ENCODE measurements at places on chromosomes 16 and 17. TPM values are rescaled to one million over a fixed set of nuclear protein-coding genes. Genes with fewer than 3 reads are reported as not detected.
A peak's percentile ranks its signal among the peaks of the same experiment; 100 is the strongest.

- no peak for DNase-seq
Measured at GRCh38 chr16:13970708-13971422, 50.9 kb downstream of the ERCC4 start.

DNA sequence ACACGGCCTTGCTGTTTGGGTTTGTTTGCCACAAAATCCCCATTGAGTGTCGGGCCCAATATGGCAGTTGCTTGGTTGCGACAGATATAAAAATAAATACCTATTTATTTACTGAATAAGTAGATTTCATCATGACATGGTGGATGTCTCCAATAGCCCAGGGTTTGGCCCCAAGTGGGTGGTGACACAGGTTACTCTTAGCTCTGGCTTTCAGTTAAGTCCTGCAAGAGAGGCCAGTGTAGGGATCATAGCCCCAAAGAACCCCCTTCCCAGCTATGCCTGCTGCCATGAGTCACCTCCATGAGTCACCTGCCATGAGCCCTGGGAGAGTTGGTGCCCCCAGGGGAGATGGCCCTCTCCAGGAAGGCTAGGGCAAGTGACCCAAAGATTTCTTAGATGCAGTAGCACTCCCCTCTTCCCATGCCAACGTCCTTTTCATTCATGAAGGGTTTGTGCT is 78.7 kb upstream of the LGALS9 start:
- no peak for DNase-seq

- DNase-seq, result no peak
Measured at GRCh38 chr16:89863741-89864526, 9.5 kb upstream of the TCF25 start.

DNA sequence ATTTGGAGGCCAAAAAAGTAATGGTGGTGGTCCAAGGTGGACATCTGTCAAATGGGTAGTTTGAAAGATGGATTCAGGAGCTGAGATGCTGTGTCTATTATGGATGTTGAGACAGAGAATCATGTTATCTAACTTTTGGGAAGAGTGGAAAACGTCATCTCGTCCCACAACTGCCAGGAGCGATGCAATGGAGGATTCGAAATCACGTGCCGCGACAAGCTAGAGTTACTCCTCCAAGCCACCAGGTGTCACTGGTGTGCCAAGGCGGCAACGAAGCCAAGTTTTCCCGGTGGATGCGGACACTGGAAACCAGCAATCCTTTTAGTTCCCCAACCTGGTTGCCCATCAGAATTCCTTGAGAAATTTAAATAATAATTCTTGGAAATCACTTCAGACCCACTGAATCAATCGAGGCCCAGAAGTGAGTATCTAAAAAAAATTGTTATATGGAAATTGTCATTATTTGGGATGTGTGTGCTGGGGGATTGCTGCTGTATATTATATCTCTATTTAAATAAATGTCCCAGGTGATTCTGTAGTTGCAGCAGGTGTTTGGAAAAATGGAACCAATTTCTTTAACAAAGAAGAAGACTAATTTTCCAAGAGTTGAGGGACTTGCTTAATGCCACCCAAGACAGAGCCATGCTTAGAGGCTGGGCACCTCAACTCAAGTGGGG is 206.1 kb downstream of the HAPSTR1 start:
- peak; percentile 73 for DNase-seq

GRCh38 chr17:69269131-69269998 is 40.7 kb upstream of the ABCA10 start:
- DNase-seq, result no peak

DNA sequence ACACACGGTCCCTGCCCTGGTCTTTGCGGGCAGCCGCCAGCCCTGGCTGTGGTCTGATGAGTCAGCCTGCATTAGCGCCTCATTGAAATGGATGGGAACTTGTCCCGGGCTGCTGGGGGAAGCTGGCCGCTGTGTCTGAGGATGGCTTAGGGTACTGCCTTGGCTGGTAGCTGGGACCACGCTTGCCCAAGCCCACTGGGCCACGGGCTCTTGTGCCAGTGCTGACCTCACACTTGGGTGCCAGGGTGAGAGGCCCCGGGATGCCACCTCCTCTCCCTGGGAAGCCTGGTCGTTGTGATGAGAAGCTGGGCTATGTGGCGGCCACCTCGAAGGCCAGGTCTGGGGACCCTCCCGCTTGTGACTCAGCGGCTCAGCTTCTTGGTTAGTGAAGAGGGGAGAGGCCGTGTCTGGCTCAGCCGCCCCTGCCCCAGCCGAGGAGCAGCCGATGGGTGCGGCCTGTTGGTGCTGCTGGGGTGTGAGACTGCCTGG is 10.7 kb downstream of the CACNA1H start:
- no peak for DNase-seq

- DNase-seq, result no peak
Measured at GRCh38 chr16:3782566-3782965, 65.2 kb upstream of the TRAP1 start.

GRCh38 chr17:56217921-56218320 is 64.6 kb downstream of the ANKFN1 start:
- DNase-seq, result no peak

GRCh38 chr17:50507871-50508572 is at the start of gene MYCBPAP:
MYCBPAP (plus strand) TSS chr17:50508439; CDS start chr17:50508675, 236 bp downstream.
- DNase-seq, result peak; percentile 30

DNA sequence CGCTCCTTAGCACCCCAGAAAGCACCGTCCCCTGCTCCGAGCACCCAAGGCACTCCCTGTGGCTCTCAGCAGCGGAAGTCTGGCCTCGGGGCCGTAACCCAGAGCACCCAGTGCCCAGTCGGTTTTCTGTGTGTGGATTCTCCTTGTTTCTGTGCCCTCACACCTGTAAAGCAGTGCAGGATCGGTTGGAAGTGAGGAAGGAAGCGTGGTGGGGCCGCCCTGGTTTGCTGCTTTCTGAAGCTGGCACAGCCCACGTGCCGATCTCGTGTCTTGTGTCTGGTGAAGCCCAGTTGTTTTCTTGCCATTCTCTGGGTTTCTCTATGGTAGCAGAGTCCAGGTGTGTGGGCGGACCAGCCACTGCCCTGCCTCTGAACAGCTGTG is 3.7 kb downstream of the ACSF3 start:
- DNase-seq, result no peak

- DNase-seq, result no peak
Measured at GRCh38 chr16:26276289-26276688, 584.5 kb downstream of the HS3ST4 start.

GRCh38 chr16:65737831-65738230 is 616.0 kb upstream of the CDH11 start:
- DNase-seq, result no peak

- DNase-seq, result no peak
Measured at GRCh38 chr17:81811705-81812570, 8.0 kb downstream of the GCGR start.

- no peak for DNase-seq
Measured at GRCh38 chr17:74041869-74042640, 161.4 kb upstream of the RPL38 start.

DNA sequence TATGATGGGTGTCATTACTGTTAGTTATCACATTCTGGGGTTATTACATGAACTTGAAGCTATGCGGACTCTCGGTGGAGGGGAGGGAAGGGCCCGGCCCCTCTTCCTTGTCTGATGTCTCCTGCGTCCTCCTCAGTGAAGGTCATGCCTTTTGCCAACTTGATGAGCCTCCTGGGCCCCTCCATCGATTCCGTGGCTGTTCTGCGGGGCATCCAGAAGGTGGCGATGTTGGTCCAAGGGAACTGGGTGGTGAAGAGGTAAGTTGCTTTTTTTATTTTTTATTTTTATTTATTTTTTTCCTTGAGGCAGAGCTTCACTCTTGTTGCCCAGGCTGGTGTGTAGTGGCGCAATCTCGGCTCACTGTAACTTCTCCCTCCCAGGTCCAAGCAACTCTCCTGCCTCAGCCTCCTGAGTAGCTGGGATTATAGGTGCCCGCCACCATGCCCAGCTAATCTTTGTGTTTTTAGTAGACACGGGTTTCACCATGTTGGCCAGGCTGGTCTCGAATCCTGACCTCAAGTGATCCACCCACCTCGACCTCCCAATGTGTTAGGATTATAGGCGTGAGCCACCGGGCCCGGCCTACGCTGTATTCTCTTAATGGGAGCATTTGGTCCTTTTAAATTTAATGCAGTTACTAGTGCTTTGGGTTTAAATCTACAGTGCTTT is 21.6 kb downstream of the POLR3E start:
- DNase-seq, result peak; percentile 52

Gene NLRC3
- polyA plus RNA-seq, result 0.03 TPM

Gene AOC2
- polyA plus RNA-seq, result 0.88 TPM

Gene MT4
- polyA plus RNA-seq, result not detected

Gene SSTR5
- not detected for polyA plus RNA-seq

Gene PTGES3L
- polyA plus RNA-seq, result 10.9 TPM

Gene OTOA
- not detected for polyA plus RNA-seq

Gene TMEM95
- not detected for polyA plus RNA-seq
